ENCODE measurements at places on chromosomes 3 and 15.

DNA sequence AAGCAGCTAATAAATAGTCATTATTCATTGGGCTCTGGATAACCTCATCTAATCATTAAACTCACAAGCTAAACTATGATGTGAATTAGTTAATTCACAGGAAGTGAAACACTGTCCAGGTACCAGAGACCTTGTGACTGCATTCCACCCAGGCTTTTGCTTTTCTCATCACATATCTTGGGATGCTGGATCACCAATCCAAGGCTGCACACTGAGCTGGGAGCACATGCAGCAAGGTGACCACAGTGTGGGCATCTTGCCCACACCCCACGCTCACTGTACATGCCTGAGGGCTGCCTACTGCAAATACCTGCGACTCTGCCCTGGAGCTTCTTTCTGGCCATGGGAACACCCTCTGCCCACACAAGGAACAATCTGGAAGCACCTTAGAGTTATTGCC is 40.6 kb upstream of the TNFAIP8L3 start:
- DNase-seq: no peak

DNA sequence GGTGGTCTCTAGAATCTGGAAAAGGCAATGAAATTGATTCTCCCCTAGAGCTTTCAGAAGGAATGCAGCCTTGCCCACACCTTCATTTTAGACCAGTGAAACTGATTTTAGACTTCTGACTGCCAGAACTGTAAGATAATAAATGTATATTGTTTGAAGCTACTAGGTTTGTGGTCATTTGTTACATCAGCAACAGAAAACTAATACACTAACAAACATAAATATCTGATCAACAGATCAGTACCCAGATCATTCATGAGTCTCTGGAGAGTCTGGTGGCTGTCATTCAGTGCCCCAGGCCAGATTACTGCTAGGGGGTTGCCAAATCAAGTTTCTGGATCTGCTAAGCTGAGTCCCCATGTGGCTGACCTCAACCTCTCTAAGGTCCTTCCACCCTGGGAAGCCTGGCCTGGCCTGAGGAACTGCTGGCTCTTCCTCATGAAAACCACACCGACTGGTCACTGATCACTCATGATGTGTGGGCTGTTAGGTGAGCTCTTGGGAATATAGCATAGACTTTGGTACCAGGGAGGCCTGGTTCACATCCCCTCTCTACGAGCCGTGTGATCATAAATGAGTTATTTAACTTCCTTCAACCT is 11.1 kb upstream of the LACTB start:
- no peak for DNase-seq

DNA sequence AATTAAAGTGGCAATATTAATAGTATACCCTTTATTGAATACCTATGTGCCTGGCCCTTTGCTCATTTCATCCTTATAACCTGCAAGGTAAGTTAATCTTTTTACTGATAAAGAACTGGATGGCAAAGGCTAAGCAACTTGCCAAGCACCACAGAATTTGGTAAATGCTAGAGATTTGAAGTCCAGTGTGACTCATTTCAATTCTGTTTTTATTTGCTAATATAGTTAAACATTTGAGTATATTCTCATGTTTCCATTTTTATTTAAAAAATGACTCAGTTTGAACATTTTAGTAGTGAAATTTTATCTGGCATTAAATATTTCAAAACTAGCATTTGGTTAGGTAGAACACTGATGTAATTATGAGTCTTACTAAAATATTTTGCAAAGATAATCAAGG is 11.3 kb downstream of the PFN2 start:
- DNase-seq: no peak

DNA sequence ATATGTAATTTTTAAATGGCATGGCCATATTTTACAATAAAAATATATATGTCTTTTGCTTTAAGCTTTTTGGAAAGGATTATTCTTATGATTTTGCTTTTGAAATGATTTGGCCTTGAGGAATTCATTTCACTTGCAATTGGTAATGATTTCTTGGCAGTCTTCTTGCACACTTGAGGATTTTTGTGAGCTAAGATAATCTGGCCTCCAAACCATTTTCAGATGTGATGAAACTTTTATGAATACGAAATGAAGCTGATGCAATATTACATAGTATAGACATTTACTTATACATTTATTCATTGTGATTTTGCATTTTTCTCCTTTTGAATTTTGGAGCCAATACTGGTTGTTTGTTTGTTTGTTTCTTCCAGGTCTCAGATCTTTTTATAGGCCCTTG is 6.4 kb upstream of the SH2D7 start:
- no peak for DNase-seq

- no peak for DNase-seq
These were observed 61.3 kb downstream of the BDH1 start for GRCh38 chr3:197494366-197495058.

- no peak for DNase-seq
These were observed 21.7 kb upstream of the CGNL1 start for GRCh38 chr15:57354436-57355123.

- DNase-seq: no peak
These were observed 20.6 kb upstream of the TRANK1 start for GRCh38 chr3:36965440-36965839.

- peak; percentile 61 for DNase-seq
These were observed 61.8 kb upstream of the ANKRD28 start for GRCh38 chr3:15859507-15860013.

DNA sequence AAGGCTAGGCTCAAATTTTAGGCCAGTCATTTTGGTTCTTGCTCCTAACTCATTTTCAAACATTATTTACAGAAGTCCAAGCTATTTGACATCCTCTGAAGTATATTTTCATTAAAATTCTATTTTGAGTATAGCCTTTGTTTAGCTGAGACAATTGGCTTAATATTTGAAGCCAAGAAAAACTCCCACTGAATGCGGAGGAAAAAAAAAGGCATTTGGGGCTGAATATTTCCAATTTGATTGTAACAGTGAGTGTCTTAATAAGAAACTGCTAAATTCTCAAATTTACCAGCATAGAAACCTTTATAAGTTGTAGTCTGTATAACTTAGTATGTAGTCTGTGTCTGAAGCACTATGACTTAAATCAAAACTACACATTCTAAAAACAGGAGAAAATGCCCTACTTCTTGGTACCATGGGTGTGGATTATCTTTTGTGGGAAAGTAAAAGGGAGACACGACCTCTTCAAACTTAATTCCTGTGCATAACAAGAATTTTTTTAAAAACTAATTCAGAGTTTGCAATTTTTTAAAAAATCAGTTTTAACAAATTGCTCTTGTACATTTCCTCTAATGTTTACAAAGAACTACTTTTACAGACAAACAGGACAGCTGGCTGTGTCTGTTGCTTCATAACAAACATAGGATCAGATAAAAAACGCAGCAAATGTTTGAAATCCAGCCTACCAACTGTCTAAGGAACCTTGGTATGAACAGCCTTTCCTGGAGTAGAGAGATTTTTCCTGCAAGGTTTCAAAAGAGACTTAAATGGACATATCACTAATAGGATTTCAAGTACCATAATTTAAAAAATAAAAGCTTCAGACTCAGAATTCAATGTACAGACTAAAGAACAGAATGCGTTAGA is 52.7 kb upstream of the LMOD3 start:
- DNase-seq: no peak

DNA sequence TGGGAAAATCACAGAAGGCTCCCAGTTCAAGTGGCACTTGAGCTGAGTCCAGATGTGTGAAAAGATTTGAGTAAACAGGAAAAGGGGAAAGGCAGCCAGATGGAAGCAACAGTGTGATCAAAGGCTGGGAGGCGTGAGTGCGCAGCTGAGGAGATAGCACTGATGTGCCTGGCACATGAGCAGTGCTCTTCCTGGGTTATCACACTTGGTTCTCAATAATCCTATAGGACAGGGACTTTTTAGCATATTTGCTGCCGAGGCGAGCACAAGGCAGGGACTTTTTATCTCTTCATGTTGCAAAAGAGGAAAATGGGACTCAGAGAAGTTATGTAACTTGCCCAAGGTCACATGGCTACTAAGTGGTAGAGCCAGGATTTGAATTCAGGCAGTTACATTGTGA is 39.6 kb downstream of the CORO2B start:
- DNase-seq: no peak

DNA sequence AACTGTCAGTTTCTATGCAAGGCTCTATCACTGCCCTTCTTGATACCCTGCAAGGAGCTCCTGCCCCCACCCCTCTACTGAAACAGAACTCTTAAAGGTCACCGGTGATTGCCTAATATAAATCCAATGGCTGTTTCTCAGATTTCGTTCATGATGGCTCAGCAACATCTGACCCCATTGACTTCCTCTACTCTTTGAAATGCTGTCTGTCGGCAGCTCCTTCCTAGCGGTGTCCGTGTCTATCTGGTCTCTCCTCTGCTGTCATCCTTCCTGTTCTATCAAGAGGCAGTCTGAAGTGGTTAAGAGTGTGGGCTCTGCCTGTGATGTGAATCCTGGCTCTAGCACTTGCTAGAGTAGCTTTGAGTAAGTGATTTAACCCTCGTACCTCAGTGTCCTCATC is 5.5 kb downstream of the TMEM266 start:
- DNase-seq: no peak

- DNase-seq: no peak
These were observed 21.9 kb downstream of the FEM1B start for GRCh38 chr15:68299436-68299835.

GRCh38 chr3:30700702-30701321 is 94.4 kb downstream of the TGFBR2 start:
- DNase-seq: no peak

DNA sequence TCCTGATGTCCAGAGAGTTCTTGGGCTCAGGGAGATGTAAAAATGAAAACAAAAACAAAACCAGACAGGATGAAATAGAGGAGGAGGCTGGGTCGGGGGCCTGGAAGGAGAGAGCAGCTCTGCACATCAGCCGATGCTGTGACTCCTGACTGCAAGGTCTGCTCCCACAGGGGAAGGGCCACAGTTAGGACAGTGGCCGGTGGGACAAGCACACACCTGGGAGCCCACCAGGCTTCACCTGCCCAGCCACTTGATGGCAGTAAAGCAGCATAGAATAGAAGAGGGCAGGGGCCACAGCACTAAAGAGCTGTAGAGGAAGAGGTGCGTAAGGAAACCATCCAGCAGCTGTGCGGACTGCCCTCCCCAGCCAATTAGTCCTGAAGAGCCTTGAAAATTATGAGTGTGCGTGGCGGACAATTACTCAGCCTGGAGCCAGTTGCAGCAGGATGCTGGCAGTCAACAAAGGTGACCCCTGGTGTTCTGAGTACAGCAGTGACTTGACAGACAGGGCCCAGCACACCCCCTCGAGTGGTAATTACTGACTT is 29.8 kb downstream of the ALS2CL start:
- DNase-seq: no peak

GRCh38 chr3:69563151-69563550 is 176.1 kb upstream of the MITF start:
- no peak for DNase-seq

DNA sequence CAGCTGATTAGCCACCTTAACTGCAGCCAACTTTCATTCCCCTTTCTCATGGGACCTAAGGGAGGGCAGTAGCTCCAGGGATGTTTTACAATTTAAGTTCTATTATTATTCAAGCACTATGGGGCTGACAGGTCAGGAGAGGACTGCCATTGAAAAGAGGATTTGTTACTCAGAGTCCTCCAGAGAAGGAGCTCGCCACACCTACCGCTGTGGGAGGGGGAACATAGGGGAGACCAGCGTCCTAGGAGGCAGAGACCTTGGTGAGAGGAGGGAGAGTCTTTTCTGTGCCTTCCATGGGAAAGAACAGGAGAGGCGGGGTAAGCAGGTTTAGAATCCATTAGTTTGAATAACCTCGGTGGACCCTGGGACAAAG is 14.4 kb downstream of the ATP10A start:
- DNase-seq: no peak
